ENCODE measurements at places on chromosomes 3 and 15. TPM values are rescaled to one million over a fixed set of nuclear protein-coding genes. Genes with fewer than 3 reads are reported as not detected.

The LOXL1 gene
- 384 TPM for total RNA-seq

- no peak overlapping the region for H3K27ac ChIP-seq
- no peak overlapping the region for H3K4me3 ChIP-seq
- peaks cover 32% of the 10 kb centered on the region for H3K4me1 ChIP-seq
- H3K27me3 ChIP-seq = no peaks in the 10 kb centered on the region
- peak; percentile 53 for DNase-seq
- no peaks in the 10 kb centered on the region for H3K36me3 ChIP-seq
These were observed 173.5 kb downstream of the TNIK start for GRCh38 chr3:171286580-171287249.

GRCh38 chr15:100759698-100760356, 119.8 kb upstream of the ALDH1A3 start:
- H3K4me3 ChIP-seq = no peak overlapping the region
- peak; percentile 69 for DNase-seq
- H3K27ac ChIP-seq = no peak overlapping the region
- no peaks in the 10 kb centered on the region for H3K36me3 ChIP-seq
- H3K4me1 ChIP-seq = peaks cover 16% of the 10 kb centered on the region
- H3K27me3 ChIP-seq = no peaks in the 10 kb centered on the region

- H3K4me1 ChIP-seq = no peaks in the 10 kb centered on the region
- H3K27ac ChIP-seq = no peak overlapping the region
- H3K4me3 ChIP-seq = no peak overlapping the region
- no peak for DNase-seq
- no peaks in the 10 kb centered on the region for H3K27me3 ChIP-seq
- H3K36me3 ChIP-seq = no peaks in the 10 kb centered on the region
These were observed 42.0 kb upstream of the OTOL1 start for GRCh38 chr3:161454615-161455014.

GRCh38 chr15:77104155-77104554, 33.2 kb upstream of the TSPAN3 start:
- H3K27ac ChIP-seq = no peak overlapping the region
- H3K27me3 ChIP-seq = no peaks in the 10 kb centered on the region
- H3K4me3 ChIP-seq = no peak overlapping the region

The ZNF662 gene
- total RNA-seq = 0.53 TPM

DNA sequence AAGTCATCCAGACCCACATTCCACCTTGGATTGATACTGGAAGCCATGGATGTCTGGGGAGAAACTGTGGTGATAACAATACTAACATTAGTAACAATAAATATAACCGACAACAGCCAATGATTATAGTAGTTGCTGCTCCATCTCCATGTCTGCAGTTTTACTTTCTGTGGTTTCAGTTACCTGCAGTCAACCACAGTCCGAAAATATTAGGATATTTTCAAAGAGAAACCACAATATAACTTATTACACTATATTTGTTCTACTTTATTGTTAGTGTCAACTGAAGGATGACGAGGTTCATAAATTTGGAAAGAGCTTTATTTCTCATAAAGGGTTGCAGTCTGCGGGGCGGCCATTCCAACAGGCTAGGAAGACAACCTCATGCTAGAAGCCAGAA, 2.6 kb upstream of the NSMCE3 start:
- no peak overlapping the region for H3K27ac ChIP-seq
- H3K4me1 ChIP-seq = peaks cover 10% of the 10 kb centered on the region
- no peaks in the 10 kb centered on the region for H3K27me3 ChIP-seq
- no peaks in the 10 kb centered on the region for H3K36me3 ChIP-seq
- DNase-seq = no peak

- no peaks in the 10 kb centered on the region for H3K36me3 ChIP-seq
- peak; percentile 78 for DNase-seq
- peaks cover 29% of the 10 kb centered on the region for H3K4me1 ChIP-seq
- H3K27ac ChIP-seq = peak overlapping the region; percentile 45
- H3K4me3 ChIP-seq = no peak overlapping the region
These were observed 129.0 kb downstream of the RPL22L1 start for GRCh38 chr3:170740726-170741591.

DNA sequence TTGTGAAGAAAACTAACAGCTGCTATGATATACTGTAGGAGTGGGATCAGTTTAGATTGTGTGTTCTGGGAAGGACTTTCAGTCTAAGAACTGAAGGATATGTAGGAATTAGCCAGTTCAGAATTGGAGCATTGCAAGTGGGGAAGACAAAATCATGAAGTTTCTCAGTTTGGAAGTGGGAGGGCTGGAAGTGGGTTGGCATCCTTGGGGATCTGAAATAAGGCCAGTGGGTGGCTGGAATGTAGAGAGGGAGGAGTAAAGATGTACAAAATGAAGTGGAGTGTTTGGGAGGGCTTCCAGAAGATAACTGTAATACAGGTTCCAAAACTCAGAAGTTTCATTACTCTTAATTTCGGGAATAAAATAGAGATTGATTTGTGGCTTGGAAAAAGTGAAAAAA, 17.2 kb downstream of the SEC22A start:
- H3K4me1 ChIP-seq = no peaks in the 10 kb centered on the region

DNA sequence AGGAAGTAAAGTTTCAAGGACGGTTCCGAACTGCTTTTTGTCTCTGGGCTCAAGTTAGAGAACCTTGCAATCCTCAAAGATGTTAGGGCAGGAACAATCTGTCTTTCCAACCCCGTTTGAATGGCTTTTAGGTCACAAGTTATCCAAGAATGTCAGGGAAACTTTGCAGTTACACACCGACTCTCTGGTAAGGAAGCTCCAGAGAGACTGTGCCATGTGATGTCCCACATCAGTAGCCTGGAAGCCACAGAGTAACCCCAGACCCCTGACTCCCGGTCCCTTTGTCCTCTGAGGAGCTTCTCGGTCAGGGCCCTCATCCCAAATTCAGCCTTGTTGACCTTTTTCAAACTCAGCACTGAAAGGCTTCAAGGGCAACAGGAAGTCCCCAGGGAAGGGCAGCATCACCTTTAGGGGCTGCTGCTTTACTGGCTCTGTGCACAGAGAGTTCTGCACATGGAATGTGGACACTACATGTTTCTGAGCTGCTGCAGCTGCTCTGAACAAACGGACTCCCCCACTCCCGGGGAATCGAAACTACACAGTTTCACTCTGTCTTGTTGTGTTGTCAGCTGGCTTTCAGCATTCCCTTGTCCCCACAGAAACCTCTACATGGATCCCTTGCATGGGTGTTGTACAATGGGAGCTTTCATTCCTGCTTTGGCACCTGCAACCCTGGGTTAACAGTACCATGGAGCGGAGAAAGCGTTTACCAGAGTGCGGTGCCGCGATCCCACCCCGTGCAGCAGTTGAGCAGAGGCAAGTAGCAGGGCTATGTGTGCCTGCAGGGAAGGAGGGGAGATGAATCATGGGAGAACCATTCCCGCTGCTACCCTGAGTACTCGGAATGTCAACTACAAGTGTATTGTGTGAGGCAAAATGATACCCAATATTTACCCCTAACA, 408.2 kb upstream of the THBS1 start:
- peaks cover 17% of the 10 kb centered on the region for H3K4me1 ChIP-seq
- H3K36me3 ChIP-seq = no peaks in the 10 kb centered on the region
- peak; percentile 82 for DNase-seq
- H3K27me3 ChIP-seq = no peaks in the 10 kb centered on the region
- H3K27ac ChIP-seq = peak overlapping the region; percentile 79

- H3K27ac ChIP-seq = no peak overlapping the region
- no peaks in the 10 kb centered on the region for H3K4me1 ChIP-seq
- DNase-seq = peak; percentile 12
- H3K4me3 ChIP-seq = no peak overlapping the region
- no peaks in the 10 kb centered on the region for H3K36me3 ChIP-seq
These were observed 181.1 kb downstream of the MYRIP start for GRCh38 chr3:39990532-39990931.

The UROC1 gene
- total RNA-seq = not detected

- H3K4me1 ChIP-seq = peaks cover 6% of the 10 kb centered on the region
- no peak overlapping the region for H3K27ac ChIP-seq
- DNase-seq = no peak
- H3K4me3 ChIP-seq = no peak overlapping the region
- no peaks in the 10 kb centered on the region for H3K36me3 ChIP-seq
These were observed 87.1 kb downstream of the CGNL1 start for GRCh38 chr15:57463360-57463759.

DNA sequence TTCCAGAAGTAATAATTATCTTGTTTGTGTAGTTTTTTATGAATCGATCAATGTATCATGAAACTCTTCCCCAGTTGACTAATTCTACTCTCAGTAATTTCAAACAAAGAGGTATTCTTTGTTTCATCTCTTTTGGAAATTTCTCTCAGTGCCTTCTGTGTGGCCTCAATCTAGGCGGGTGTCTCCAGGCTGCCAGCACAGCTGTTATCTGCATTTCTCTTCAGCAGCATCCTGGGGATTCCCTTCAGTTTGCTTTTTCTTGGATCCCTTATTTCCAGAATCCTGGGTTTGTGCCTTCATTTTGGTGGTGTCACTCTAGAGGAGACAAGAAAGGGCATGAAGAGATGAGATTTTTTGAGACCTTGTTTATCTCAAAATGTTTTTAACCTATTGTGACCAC, 22.7 kb downstream of the NIPA2 start:
- DNase-seq = no peak
- no peaks in the 10 kb centered on the region for H3K27me3 ChIP-seq
- H3K4me1 ChIP-seq = peaks cover 5% of the 10 kb centered on the region
- no peak overlapping the region for H3K4me3 ChIP-seq

The NR2E3 gene
- not detected for total RNA-seq

- DNase-seq = no peak
- H3K27ac ChIP-seq = no peak overlapping the region
- no peaks in the 10 kb centered on the region for H3K36me3 ChIP-seq
- H3K4me3 ChIP-seq = no peak overlapping the region
- H3K27me3 ChIP-seq = peaks cover 2% of the 10 kb centered on the region
These were observed 220.9 kb upstream of the TRIM42 start for GRCh38 chr3:140456974-140457373.

DNA sequence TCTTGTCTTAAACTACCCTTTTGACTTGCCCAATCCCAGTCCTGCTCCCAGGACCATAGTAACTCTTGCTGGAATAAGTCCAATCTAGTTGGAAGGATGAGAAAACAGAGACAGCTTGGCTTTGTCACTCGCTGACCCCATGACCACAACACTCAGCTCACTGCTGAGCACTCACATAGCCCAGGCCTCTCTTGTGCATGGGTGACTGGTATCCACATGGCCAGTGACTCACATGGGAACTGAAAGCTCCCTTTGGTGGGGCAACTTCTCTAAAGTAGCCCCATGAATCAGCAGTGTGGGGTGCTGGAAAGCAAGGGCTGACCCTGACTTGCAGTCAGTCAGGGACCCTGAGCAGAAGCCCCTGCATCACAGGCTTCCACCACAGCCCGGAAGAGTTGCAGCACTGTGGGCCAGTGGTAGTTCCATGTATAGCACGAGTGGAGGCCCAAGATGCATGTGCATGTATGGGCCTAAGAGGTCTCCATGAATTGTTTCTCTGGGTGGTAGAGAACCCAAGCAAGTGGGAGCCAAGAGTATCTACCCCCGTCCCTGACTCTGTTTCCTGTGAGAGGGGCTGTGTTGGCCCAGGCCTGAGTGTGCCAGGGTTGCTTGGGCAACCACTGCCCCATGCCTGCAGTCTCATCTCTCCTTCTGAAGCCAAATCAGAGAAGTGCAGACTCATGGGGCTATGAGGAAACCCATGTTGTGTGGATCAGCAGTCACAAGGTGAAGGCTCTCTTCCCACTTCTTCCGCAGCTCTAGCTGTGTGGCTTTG, 62.1 kb upstream of the XCR1 start:
- H3K4me1 ChIP-seq = peaks cover 4% of the 10 kb centered on the region
- peak overlapping the region; percentile 44 for H3K27ac ChIP-seq
- H3K36me3 ChIP-seq = no peaks in the 10 kb centered on the region
- H3K27me3 ChIP-seq = no peaks in the 10 kb centered on the region

- H3K36me3 ChIP-seq = no peaks in the 10 kb centered on the region
- H3K27ac ChIP-seq = no peak overlapping the region
- H3K27me3 ChIP-seq = no peaks in the 10 kb centered on the region
- no peak for DNase-seq
These were observed 409.8 kb downstream of the GRM7 start for GRCh38 chr3:7270731-7271130.

The ERC2 gene
- total RNA-seq = 7.4 TPM

The ROBO2 gene
- total RNA-seq = 1.5 TPM

- no peaks in the 10 kb centered on the region for H3K27me3 ChIP-seq
- no peaks in the 10 kb centered on the region for H3K4me1 ChIP-seq
- H3K4me3 ChIP-seq = no peak overlapping the region
- no peak for DNase-seq
These were observed 858.3 kb downstream of the TUSC7 start for GRCh38 chr3:117567906-117568305.

The SEMA3F gene
- total RNA-seq = 6.6 TPM

DNA sequence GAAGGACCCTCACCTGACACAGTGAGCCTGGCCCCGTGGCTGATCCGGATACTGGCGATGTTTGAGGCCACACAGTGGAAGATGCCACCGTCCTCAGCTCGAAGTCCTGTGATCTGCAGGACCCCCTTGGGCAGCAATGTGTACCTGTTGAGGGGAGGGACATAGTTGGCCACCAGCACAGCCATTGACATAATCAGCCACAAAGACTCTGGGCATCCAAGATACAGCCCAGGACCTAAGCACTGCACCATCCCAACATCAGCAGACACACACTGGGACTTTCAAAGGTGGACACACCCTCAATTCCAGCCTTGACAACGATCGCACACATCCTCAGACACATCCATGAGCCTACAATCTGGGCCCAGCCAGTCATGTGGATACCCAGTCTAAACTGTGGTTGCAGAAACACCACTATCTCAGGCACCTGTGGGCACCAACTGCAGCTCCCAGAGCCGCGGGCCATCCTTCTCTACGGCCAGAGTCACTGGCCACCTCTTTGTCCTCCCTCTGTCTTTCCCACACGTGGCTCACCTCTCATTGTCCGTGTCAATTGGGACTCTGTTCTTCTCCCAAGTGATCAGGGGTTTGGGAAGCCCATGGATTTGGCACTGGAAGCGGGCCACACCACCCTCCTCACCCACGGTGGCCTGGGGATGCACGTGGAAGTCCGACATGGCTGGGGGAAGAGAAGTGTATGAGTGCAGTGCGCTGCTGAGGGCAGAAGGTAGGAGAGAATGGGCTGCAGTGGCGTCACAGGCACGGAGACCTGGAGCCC, 31.0 kb downstream of the RNU5B-1 start:
- H3K4me1 ChIP-seq = no peaks in the 10 kb centered on the region
- peaks cover 18% of the 10 kb centered on the region for H3K27me3 ChIP-seq
- no peak for DNase-seq
- no peaks in the 10 kb centered on the region for H3K36me3 ChIP-seq
- no peak overlapping the region for H3K27ac ChIP-seq
- H3K4me3 ChIP-seq = no peak overlapping the region

The AMIGO3 gene
- total RNA-seq = 0.16 TPM

The EPHB3 gene
- 17.2 TPM for total RNA-seq

The CPLX3 gene
- total RNA-seq = not detected

The TMCO5A gene
- not detected for total RNA-seq

The C3orf80 gene
- 13.7 TPM for total RNA-seq

GRCh38 chr3:50652709-50653108, 22.0 kb upstream of the DOCK3 start:
- no peaks in the 10 kb centered on the region for H3K36me3 ChIP-seq
- DNase-seq = no peak
- H3K4me1 ChIP-seq = peaks cover 5% of the 10 kb centered on the region
- no peaks in the 10 kb centered on the region for H3K27me3 ChIP-seq

All from astrocyte (in vitro differentiated cells and primary cell).